ENCODE measurements at places on chromosomes 11 and 22.

DNA sequence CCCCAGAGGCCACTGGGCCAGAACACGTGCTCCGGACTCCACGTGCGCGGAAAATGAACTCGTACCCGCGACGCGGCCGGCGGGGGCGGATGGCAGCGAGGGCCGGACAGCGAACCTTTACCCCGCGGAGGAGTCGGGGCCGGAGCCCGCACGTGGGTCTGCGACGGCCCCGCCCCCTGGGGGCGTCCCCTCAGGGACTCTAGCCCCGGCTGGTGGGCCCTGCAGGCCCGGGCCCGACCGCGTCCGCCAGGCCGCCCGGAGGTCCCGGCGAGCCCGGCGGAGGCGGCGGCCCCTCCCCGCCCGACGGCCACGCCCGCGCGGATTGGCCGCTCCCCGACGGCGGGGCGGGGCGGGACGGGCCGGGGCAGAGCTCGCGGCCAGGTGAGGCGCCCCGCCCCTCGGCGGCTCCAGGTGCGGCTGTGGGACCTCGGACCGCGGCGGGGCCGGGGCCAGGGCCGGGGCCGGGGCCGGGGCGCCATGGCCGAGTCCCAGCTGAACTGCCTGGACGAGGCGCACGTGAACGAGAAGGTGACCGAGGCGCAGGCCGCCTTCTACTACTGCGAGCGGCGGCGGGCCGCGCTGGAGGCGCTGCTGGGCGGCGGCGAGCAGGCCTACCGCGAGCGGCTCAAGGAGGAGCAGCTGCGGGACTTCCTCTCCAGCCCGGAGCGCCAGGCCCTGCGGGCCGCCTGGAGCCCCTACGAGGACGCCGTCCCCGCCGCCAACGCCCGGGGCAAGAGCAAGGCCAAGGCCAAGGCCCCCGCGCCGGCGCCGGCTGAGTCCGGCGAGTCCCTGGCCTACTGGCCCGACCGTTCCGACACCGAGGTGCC, at the start of gene FAM83F:
Gene FAM83F (plus strand): TSS at position 389 of the 827 bp plus-strand sequence. CDS start 89 bp downstream, at position 478.
- no peak for DNase-seq

DNA sequence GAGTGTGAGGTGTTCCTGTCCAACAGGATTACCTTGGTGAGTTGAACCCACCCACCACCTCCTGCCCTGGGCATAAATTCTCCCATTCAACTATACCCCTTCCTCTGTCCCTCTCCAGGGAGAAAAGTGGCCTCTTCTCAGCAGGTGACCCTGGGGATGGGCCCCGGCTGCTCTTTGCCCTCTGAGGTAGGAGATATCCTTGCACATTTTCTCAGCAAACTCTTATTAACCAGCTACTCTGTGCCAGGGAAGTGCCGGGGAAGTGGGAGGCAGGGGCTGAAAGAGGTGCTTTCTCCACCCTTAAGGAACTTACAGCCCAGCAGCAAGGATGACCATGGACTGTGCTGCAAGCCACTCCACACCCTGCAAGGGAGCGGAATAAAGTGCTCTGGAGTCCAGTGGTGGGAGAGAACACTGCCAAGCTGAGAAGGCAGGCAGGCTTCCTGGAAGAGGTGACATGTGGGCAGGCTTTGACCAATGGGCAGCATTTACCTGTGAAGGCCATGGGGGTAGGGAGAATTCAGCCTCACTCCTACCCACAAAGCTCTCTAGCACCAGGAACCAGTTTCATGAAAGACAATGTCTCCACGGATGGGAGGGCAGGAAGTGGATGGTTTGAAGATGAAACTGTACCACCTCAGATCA, 21.9 kb upstream of the OAF start:
- no peak for DNase-seq

GRCh38 chr22:38325587-38325986, 8.4 kb upstream of the CSNK1E start:
- DNase-seq = no peak

DNA sequence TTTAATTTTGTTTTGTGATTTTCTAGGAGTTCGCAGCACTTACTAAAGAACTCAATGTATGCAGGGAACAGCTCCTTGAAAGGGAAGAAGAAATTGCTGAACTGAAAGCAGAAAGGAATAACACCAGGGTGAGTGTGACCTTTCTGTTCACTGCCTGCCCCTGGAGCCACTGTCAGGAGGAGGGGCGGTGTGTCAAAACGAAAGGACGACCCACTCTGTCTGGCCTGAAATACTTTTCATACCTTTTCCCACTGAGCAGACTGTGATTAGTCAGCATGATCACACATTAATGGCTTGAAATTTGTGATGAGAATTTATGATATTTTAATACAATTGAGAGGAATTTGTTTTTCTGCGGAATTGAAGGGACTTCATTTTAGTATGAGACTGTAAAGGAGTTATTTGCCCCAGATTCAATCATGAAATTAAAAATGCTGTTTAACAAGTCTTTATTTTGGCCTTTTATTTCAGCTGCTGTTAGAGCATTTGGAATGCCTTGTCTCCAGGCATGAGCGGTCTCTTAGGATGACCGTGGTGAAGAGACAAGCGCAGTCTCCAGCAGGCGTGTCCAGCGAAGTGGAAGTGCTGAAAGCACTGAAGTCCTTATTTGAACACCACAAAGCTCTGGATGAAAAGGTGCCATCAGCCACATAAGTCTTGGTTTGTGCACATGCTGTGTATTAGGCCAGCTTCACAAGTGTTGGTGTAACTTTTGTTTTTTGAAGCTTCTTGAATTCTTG, 54.1 kb downstream of the PPFIA1 start:
- peak; percentile 33 for DNase-seq

- no peak for DNase-seq
Measured at GRCh38 chr11:27158456-27159334, 118.1 kb downstream of the BBOX1 start.

DNA sequence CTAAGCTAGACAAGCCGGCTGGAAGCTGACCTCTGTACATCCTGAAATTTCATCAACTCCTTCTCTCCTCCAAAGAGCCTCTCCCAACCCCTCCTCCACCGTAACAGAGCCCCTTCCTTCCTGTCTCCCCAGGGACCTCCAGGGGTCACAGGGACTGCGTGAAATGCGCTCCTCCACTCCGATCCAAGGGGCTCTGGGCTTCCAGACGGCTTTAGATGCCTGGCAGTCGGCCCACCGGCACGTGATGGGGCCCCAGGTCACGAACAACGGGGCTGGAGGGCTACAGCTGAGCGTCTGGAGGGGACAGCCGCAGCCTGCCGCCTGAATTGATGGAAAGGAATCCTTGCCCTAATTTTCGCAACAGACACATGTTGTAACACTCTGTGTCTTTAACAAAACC, 264.1 kb downstream of the MN1 start:
- no peak for DNase-seq

All from GM12878 (cell line).